ENCODE measurements at places on chromosomes 3 and 15. TPM values are rescaled to one million over a fixed set of nuclear protein-coding genes. Genes with fewer than 3 reads are reported as not detected.

- DNase-seq, result no peak
These were observed 312.5 kb downstream of the C3orf38 start for GRCh38 chr3:88462230-88462629.

- peak; percentile 62 for DNase-seq
These were observed 846 bp upstream of the POLG start for GRCh38 chr15:89335298-89336041.

DNA sequence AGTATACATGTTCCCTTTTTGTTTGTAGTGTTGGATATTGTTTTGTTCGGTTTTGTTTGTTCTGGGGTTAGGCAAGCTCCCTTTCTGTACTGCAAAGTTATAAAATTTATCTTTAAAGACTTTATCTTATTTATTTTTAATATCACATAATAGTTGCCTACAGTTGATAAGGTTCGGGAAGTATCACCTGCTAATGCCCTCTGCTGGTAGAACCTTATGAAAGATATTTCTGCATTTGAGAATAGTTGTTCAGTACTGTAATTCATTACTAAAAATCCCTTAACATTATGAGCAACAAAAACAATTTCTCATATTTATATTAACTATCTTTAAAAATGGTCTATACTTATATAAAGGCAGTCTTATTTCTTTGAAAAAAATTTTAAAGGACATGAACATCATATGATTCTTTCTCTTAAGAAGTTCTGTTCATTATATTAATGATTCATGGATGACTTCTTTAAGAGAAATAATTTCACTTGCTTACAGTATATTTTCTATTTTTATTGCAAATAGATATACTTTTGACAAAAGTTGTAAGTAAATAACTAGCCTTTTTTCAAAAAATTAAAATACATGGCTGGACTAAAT, 1126.8 kb downstream of the SI start:
- DNase-seq, result no peak

DNA sequence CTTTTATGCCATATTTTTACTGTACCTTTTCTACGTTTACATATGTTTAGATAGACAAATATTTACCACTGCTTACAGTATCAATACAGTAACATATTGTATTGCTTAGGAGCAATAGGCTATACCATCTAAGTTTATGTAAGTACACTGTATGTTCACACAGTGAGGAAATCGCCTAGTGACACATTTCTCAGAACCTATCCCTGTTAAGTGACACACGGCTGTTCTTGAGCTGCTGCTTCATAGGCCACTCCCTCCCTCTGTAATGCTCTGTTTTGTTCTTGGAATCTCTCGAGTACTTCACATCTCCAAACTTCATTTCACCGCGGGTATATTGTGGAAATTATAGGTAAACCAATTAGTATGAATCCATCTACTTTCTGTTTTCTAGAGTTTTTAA, 13.4 kb upstream of the SELENOT start:
- no peak for DNase-seq

DNA sequence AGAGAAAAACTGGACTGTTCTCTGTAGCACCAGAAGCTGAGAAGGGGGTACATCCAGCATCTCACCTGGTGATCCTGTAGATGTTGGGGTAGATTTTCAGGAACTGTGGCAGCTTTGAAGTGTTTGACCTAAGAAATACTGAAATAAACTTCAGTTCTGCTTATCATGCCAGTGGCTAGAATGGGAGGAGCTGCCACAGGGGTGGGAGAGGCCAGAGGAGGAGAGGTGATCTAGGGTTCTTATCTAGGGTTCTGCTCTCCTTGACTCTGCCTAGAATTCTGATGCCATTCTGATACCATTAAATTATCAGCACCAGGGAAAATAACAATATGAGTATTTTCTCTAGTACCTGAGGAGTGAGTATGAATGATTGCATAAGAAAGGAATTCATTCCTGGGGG, 10.2 kb upstream of the CPOX start:
- DNase-seq, result no peak

DNA sequence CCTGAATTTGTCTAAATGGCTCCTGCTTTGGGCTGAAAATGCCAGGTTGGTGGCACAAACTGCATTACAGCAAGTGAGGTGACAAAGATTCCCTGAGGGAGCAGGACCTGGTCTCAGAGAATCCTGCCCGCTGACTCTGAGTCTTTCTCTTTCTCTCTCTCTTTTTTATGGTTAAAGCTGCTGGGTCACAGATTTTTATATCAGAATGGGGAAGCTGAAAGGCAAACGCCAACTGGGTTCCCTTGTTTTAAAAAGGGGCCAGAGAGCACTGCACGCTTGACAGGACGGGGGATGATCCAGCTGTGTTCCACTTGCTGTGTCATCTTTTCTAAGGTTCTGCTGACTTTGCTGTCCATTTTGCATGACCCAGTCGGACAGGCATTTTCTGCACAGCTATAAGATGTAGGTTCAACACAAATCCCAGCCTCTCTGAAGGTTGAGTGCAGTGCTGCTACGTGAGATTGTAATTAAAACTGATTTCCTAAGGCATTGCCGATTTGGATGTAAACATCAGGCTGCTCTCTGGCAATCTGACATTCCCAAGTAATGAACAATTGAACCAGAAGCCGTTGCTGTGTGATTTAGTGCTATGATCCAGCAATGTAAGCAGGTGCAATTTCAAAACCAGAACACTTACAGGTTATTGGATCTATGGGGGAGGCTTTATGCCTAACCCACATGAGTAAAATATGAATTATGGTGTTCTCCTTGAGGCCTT, 25.8 kb downstream of the ARHGEF3 start:
- DNase-seq, result no peak

DNA sequence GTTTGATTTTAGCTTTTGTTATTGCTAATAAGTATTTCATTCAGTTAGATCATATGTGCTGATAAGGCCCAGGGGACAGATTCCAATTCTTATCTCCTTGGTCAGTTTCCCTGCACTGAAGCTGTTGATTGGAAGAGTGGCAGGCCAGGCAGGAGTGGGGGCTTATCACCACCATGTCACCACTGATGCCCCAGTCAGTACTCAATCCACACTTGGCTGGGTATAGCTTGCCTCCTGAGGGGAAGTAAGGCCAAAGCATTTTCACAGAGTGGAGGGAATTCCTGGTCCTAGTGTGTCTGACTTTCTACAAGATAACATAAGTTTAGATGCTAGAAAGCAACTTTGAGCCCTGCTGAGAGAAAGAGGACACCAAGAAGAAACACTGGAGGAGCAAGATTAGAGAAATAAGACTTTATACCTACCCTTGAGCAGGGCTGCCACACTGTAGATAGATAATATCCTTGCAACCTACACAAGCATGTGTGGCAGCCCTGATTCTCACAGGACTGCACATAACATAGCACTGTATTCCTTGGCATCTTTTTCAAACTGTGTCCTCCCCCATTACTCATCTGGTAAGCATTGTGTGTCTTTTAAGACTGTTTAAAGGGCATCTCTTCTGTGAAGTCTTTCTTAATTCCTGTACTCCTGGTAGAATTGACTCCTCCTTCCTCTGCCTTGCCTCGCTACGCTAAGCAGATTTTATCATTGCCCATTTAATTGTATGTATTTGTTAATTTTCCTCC, 24.3 kb downstream of the OXNAD1 start:
- no peak for DNase-seq

DNA sequence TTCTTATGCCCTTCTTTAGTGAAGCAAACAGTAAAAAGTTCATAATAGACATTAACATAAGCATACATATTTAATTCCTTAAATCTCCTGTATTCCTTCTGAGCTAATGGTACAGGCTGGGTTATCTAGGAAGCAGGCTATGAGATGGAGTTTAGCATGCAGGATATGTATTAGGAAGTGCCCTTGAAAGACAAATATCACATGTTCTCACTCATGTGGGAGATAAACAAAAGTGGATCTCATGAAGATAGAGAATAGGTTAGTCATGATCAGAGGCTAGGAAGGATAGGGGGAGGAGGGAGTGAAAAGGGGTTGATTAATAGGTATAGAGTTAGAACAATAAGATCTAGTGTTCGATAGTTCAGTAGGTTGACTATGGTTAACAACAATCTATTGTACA, 105.4 kb downstream of the CLASP2 start:
- DNase-seq, result no peak

DNA sequence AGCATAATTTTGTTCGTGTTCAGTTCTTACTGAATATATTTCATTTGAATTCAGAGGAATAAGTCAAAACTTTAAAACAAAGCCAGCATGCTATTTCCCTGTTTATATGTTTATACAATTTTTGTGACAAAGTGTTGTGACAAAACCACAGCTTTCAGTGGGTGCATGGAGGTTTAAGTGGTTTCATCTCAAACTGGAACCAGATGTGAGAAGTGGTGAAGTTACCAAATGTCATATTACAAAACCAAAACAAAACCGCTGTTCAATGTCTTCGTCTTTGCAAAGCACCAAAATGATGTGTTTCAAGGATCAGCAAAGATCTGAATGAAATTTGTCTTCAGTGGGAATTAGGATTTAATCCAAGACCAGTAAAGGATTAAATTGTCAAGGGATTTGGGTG, 59.3 kb upstream of the OSTN start:
- no peak for DNase-seq

DNA sequence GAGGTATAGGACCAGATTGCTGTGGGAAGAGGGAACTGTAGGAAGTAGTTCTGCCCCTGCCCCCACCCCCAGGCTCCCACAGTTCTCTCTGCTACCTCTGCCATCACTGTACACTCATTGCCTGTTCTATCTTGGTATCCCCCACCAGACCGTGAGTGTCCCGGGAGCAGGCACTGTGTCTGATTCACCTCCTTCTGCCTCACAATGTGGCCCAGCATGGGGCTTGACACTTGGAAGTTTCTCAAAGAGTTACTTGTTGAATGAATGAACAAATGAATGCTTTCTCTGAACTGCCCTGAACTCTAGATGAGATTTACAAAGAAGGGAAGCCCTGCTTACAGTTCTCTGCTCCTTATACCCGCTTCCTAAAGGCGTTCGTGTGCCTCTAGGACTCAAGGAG, 27.1 kb upstream of the PIK3CB start:
- DNase-seq, result no peak

Gene CCDC39
- total RNA-seq, result not detected

Gene FILIP1L
- 0.30 TPM for total RNA-seq

Gene GOLGA8M
- total RNA-seq, result not detected

Gene ARL6IP5
- 19.0 TPM for total RNA-seq

Gene SERPINI1
- 6.5 TPM for total RNA-seq

Gene CHRNA3
- 4.4 TPM for total RNA-seq

Gene GP9
- total RNA-seq, result not detected

Gene ELL3
- total RNA-seq, result 14.7 TPM
